ENCODE measurements at places on chromosomes 11 and 22.
A peak's percentile ranks its signal among the peaks of the same experiment; 100 is the strongest.

- no peak for DNase-seq
Observed at GRCh38 chr22:37210041-37210803, 2.1 kb downstream of the SSTR3 start.

- DNase-seq = no peak
Observed at GRCh38 chr22:28718044-28718443, 23.6 kb downstream of the CHEK2 start.

DNA sequence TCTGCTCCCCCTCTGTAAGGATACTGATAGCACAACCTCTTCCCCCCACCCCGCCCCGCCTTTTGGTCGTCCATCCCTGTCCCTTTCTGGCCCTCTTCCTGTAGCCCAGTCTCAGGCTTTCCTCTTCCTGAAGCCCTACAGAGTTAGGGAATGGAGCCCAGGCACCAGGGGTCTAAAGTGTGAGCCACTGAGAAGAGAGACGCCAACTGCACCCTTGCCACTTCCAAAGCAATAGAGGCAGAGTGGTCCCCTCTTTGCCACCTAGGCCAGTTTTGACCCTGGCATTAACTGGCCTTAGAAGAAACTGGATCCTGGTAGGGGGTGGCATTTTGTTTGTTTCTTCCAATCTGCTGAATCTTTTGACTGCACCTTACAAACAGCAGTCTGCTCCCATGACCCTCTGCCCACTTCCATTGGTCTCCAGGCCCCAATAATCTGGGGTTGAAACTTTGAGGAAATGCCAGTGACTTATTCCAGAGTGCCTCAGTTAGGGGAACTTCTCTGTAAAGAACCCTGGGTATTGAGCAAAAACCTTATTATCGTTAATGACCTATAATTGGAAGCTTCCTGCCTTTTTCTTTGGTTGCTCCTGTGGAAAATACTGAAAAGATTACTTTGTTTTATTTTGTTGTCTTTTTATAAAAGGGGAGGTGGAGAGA, 9.7 kb upstream of the GRK2 start:
- DNase-seq = no peak

GRCh38 chr11:86418917-86419316, 44.2 kb downstream of the CCDC81 start:
- DNase-seq = no peak

- no peak for DNase-seq
Observed at GRCh38 chr11:69834251-69834650, 15.0 kb upstream of the FGF3 start.

DNA sequence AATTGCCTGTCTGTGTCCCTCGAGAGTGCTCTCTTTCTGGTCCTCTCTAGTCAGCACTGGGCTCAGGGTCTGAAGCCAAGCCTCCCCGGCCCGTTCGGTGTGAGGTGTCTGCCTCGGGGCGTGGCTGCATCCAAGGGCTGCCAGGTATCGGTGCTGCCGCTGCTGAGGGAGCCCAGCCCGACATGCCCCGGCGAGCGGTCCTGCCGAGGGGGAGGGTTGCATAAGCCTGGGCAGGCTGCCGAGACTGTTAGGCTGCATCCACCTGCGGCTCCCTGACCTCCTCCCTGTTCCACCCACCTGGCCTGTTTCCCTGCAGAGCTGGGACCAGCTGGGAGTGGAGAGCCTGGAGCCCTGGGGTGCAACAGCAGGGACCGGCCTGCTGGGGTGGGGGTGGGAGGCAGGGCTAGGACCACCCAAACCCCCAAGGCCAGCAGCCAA, 6.3 kb downstream of the OVOL1 start:
- peak; percentile 88 for DNase-seq

DNA sequence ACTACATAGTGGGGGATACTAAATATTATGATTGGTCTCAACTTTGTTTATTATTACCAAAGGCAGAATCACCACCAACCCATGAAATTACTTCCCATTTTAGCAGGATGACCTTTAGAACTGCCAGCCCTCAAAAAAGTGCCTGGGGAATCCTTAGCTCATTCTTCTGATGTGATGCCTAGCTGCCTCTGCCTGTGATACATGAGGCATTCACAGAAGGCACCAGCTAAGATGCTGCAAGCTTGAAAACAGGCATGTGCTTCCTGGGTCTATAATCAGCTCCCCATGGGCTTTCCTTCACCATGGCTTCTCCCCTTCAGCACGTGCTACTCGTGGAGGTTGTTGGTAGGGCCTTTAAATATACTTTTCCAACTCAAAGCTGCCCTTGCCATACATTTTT, 50.4 kb upstream of the ARHGAP20 start:
- no peak for DNase-seq

DNA sequence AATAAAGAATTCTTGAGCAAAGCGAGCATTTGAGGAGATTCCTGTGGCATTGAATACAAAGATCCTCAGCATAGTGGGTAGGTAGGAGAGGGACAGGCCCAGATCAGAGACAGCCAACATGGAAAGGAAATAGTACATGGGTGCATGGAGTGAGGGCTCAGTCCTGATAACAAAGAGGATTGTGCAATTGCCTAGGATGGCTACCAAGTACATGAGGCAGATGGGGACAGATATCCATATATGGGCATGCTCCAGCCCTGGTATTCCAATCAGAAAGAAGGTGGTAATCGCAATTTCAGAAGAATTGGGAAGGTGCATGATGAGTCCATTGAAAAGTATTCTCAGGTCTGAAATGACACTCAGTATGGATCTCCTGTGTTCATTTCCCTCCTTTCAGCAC, 8.6 kb downstream of the OR51T1 start:
- DNase-seq = no peak

DNA sequence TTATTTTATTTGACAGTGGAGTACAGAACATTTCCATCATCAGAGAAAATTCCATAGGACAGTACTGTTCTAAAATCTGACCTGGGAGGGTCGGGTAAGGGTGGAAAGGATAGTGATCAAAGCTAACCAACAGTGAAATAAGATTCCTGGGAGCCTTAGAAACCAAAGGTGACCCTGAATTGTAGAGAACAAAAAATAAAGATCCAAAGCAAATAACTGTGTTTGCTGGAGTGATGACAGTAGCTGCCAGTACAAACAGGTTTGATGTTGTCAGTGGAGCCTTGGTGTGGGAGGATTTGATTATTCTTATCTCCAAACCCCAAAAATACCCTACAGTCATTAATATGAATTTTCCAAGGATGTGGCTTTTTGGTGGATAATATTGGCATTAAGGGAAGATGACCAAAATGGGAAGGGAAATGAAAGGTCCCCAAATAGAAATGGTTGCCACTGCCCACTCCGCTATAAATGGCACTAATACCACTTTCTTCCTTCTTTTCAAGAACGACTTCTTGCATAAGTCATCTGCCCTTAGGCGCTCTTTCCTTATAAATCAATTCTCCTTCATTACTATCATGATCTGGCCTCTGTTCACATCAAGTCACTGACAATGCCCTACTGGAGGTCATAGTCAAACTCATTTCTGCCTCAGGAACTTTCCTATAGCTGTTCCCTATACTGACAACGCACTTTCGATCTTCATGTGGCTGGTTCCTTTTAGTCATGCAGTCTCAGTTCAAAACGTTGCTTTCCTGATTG, 44.4 kb downstream of the EHF start:
- no peak for DNase-seq

DNA sequence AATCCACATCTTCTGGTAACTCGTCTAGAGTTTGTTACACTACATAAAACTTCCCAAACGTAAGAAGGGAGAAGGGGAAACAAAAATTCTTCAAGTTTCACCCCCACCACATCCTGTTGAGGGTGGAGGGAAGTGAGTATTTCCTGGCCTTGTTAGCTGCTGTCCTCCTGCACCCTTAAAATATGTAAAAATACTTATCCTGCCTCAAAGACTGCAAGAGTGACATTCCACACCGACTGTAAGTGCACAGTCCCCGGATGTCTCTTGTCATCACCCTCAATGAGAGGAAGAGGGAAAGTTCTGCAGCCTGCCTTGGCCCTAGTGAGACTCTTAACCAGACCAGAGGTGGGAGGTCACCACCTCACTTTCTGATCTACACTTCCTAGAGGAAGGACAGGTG, 3.3 kb downstream of the TMEM121B start:
- DNase-seq = no peak

DNA sequence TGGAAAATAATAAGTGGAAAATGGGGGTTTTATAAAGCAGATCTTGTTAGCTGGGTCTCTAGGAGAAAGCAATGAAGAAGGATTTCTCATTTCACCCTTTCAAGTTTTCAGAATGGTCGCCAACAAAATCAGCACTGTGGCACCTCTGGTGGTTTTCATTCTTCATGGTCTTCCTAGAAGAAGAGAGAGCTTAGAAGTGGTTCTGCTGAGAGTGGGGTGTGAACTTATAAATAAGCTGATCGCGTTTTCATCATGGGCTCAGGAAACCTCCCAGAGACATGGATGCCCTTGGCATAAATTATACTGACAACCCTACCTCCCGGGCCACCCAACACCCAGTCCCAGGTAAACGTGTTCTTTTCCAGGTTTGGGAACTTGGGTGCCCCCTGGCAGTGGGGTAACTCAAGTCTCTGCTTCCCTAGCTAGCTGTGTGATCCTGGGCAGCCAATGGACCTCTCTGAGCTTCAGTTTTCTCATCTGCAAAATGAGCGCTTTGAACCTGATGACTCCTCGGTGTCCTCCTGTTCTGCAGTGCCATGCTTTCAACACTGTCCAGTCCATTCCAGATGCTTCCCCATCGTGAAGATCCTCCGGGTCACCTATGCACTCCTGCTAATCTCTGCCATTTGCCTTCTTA, 72.6 kb upstream of the GRAMD1B start:
- no peak for DNase-seq

DNA sequence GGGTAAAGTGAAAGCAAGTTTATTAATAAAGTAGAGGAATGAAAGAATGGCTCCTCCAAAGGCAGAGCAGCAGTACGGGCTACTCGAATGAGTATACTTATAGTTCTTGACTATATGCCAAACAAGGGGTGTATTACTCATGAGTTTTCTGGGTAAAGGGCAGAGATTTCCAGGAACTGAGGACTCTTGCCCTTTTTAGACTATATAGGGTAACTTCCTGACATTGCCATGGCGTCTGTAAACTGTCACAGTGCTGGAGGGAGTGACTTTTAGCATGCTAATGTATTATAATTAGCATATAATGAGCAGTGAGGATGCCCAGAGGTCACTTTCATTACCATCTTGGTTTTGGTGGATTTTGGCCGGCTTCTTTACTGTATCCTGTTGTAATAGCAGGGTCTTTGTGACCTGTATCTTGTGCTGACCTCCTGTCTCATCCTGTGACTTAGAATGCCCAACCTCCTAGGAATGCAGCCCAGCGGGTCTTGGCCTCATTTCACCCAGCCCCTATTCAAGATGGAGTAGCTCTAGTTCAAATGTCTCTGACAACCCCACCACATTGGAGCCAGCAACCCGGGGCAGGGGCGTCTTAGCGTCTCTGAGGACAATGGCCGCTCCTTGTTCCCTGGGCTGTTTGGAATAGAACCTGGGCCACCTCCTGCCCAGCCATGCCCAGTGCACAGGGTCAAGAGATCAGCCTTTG, 34.9 kb upstream of the CD82 start:
- DNase-seq = no peak

GRCh38 chr11:11708256-11708655, 86.5 kb upstream of the GALNT18 start:
- DNase-seq = no peak

DNA sequence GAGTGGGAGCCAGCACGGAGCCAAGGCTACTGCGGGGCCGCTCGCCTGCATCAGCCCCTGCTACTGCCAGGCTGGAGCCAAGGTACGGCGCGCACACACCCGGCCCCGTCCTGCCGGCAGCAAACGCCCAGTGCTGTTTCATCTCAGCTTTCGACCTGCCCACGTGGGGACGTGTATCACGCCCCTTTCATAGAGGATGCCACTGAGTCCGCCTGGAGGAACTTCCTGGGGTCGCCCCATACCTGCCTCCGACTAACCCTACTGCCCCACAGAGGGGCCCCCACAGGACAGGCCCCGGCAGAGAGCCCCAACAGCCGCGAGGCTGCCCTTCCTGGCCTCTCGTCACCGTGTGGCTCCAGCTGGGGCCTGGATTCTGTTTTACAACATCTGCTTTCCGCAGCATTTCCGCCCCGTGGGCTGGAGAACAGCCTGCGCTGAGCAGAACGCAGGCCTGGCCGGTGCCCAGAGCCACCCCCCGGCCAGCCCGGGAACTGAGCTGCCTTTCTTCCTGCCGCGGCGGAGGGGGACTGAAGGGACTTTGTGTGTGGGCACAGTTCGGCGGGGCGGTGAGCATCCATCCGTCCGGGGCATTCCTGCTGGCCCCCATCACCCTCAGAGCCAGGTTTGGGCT, 22.9 kb upstream of the ARHGAP8 start:
- DNase-seq = no peak

DNA sequence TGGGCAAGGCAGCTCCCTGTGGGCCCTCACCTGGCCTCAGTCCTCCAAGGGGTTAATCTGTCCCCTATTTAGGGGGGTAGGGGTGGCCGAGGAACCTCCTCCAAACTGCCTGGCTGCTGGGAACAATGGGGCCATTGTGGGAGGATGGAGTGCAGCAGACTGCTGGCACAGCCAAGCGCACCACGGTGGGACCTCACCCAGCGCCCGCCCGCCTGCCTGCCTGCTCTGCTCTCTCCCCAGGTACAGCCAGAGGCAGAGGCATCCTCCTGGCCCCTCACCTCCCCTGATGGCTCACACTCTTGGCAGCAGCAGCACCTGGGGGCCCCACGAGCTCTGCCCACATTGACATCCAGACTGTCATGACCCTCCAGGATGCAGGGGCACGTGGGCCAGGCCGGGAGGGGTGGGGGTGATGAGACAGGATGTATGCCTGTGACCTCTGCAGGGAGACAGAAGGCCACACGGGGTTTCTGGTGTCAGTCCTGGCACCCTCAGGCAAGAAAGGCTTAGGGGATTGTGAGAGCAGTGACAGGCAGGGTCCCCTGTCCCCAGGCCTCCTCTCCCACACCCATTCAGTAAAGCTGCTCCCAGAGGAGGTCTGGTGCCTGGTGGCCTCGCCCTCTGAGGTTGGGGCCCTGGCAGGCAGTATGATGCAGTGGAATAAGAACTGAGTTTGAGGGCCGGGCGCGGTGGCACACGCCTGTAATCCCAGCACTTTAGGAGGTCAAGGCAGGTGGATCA, 11.4 kb downstream of the BCL9L start:
- peak; percentile 65 for DNase-seq

- no peak for DNase-seq
Observed at GRCh38 chr11:65532388-65533064, 7.6 kb downstream of the SCYL1 start.

DNA sequence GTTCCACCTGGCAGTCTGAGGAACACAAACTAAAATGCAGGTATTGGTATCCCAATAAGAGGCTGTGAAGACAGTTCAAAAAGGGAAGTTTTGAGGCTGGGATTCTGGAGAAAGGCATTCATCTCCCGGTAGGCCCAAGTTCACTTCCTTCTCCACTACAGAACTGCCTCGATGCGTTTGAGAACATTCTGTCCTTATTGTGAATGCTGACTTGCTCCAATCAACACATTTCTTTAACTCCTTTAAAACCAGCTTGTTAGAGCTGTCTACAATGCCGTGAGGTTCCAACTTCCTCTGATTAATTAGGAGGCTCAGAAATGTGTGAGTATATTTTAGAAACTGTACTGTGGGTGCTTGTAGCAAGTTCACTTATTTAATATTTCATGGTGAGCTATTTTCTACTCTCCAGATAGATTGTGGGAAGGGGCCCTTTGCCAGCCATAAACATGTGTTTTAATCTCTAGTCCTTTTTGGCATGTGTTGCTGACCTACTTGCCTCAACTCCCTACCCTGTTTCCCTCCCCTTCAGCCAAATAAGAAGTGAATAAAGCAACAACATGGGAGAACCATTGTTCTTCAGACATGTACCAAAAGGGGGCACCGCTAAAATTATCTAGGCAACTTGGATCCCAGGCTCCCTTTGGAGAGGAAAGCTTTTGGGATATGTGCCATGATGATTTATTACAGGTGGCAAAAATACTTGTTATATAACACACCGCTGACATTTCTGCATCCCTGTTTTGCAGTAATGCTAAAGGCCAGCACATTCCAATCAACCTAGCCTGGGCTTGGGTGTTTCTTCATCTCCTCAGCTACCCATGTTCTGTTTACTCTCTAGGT, 245.6 kb downstream of the BLID start:
- DNase-seq = no peak

Data from transverse colon (tissue), 4 donors.